Cortex of kidney (tissue), 1 donor: ENCODE measurements at places on chromosomes 11 and 22.

- DNase-seq = no peak
These were observed 58.4 kb upstream of the RASSF10 start for GRCh38 chr11:12950670-12951069.

- DNase-seq = no peak
These were observed 233.6 kb downstream of the FAM76B start for GRCh38 chr11:95556011-95556341.

- no peak for DNase-seq
These were observed 40.0 kb upstream of the TCF20 start for GRCh38 chr22:42310291-42311015.

GRCh38 chr22:19707347-19708290 lies 6.7 kb upstream of the SEPTIN5 start:
- no peak for DNase-seq

DNA sequence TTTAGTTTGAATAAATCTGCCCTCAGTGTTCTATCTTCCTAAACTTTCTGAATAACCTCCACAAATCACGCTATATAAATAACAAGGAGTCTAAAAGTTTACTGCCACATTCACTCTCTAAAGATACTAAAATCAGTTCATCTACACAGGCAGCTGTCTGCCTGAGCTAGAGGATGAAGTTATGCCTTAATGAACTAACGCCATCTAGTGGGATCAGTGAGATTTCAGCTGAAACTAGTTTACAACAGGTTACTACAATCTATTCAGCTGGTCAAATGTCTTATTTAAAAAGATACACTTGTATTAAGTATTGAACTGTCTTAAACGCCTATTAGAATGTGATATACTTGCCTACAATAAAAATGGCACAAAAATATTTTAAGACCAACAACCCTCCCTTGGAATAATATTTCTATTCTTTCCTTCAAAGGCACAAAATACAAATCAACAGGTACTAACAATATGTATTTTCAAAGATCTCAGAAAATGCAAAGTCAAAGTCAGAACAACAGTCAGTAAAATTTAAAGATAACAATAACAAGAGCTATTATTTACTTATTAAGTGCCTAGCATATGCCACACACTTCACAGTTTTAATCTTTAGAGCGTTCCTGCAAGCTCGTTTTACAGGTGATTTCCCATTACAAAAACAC lies 84.1 kb downstream of the LARGE2 start:
- no peak for DNase-seq

DNA sequence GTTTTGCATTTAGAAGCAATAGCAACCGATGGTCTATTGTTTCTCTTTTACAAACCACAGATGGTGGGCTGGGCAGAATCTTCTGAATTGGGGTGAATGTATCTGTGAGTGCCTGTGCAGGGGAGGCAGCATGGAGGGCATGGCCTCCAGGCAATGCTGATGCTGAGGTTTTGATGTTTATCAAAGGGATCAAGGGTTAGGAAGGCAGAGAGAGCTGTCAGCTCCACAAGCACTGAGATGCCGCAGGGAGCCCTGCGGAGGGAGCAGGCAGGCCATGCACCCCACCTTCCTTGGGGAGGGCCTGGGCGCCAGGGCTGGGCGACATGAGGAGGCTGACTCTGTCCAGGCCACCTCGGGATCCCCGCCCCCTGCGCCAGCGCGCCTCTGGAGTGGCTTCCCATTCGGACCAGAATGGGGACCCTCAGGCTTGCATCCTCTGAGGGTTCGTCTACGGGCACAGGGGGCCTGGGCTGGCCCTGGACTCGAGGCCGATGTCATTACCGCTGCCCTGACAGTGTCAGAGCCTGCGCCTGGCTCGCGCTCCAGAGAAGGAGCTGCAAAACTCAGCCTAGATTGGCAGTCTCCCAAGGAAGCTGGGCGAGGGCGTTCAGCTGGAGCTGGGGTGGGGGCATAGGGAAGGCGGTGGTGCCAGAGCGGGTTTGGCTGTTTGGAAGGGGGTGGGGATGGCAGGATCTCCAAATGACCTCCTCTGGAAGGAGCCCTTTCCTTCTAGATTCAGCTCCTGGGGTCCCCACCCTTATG lies 13.9 kb upstream of the TH start:
- no peak for DNase-seq

GRCh38 chr11:130644187-130644586 lies 195.7 kb downstream of the ADAMTS15 start:
- no peak for DNase-seq

DNA sequence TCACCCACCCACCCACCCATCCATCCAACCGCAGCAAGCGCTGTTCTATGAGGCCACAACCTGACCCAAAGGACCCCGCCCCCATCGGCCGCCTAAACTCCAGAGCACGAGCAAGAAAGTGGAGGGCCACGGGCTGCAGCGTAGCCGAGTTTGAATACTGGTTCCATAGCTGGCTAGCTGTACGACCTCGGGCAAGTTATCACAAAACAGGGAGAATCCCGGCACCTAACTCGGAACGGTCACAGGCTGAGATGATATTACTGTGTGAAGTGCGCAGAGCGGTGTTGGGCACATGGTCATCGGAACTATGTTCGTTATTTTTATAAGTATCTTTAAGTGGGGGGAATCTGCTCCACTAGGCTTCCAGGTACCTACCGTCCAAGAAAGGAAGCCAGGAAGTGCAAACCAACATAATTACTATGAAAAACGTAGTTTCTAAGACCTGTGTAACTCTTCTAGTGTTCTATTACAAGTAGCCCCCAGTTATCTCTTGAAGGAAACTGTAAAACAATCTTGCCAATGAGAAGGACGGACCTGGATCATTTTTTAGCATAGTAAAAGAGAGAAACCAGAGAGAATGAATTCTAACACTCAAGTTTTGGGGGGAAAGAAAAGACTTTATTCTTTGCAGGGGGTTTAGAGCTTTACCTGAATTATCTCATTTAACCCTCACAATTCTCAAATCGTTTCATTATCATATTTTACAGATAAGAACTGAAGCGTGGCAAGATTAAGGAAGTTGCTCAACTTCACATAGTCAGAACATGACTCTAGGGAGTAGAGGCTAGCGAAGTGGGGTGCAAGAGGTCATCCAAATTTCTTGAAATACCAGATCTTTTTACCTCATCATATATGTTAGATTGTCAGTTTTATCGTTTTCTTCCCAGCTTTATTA lies 663 bp upstream of the BUD13 start:
- no peak for DNase-seq

DNA sequence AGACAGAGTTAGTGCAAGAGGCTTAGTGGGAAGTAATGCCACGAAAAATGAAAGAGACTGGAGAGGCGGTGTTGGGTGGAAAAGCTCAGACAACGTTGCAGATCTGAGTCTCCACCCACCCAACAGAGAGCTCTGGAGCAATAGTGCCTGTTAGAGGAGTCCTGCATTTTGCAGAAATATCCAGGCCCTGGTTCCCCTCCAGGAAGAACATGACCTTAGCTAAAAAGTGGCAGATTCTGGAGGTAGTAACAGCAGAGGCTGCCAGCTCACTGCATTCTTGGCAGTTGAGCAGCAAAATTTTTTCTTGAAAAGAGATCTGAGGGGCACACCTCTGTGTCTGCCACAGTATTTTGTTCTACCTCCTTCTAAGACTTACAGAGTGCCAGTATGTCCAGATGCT lies 27.7 kb upstream of the BIRC3 start:
- no peak for DNase-seq

DNA sequence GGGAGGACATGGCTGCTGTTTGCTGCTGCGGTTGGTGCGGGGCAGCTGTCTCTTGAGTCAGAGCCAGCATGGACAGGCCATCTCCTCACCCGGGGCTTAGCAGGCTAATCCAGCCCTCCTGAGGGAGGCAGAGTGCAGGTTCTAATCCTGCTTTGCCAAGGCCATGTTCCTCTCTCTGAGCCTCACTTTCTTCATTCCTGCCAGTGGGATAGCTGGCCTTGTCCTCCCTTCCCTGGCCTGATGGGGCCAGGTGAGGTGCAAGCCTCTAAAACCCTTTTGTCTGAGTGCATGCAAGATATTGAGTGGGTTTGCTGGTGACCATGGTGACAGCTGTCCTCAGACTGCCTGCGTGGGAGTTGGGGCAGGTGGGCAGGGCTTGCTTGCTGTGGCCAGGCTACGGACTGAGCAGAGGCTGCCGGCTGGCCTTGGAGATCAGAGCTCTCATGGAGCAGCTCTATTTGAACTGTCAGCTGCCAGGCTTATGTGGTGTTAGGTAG lies 3.6 kb downstream of the USP35 start:
- DNase-seq = no peak

GRCh38 chr22:40746428-40747220 lies 67.3 kb downstream of the MCHR1 start:
- DNase-seq = no peak

DNA sequence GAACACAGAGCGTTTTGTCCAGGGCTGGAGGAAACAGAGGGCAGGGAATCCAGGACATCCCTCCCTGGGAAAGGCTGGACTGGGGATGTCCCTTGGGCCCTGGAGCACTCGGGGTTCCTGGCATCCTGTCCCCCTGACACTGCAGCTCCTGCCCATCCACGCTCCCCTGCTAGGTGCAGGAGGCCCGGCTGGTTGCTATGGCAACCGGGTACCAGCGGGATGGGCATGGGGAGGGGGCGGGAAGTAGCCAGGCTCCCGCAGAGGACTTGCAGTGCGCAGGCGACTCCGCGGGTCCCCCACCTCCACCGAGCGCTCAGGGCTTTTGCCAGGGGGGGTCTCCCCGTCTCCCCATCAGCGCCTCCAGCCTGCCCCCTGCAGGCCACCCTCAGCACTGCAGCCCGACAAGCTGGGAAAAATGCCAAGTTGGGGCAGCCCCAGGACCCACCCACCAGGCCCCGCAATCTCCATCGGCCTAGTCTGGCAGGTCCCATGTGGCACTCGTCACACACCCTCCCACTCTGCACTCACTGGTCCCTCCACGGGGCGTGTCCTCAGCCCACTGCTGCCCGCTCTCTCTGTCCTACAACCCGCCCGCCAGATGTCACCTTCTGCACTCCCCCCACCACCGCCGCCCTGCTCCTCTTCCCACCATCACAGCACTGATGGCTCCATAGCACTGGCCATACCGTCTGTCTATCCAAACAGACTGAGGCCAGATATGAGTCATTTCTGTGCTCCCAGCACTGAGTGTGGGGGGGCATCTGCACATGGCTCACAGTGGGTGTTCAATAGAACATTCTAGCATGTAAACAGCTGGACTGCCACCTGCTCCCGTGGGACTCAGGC lies 31.5 kb downstream of the KIAA0930 start:
- no peak for DNase-seq

- no peak for DNase-seq
These were observed 59.2 kb downstream of the MYO7A start for GRCh38 chr11:77187111-77187750.

DNA sequence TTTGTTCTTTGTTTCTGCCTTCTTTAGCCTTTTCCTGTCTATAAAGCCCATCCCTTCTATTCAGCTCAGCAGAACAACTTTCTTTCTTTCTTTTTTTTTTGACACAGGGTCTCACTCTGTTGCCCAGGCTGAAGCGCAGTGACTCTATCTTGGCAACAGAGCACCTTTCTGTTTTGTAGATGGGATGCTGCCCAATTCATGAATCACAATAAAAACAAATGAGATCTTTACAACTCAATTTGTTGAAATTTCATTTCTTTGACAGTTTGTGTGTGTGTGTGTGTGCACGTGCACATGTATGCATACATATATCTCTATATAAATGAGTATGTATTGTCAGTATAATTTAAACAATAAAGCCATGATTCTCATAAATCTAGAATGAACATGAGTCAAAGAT lies 25.5 kb downstream of the TSPAN18 start:
- no peak for DNase-seq

DNA sequence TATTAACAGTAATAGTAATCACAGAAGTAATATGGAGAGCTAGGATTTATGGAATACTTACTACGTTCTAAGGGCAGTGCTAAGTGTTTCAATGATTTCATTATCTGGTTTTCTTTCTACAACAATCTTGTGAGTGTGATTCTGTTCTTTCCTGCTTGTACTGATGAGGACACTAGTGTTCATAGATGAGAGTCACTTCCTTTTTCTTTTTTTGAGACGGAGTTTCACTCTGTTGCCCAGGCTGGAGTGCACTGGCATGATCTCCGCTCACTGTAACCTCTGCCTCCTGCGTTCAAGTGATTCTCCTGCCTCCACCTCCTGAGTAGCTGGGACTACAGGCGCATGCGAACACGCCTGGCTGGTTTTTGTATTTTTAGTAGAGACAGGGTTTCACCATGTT lies 81.4 kb downstream of the DBX1 start:
- no peak for DNase-seq

DNA sequence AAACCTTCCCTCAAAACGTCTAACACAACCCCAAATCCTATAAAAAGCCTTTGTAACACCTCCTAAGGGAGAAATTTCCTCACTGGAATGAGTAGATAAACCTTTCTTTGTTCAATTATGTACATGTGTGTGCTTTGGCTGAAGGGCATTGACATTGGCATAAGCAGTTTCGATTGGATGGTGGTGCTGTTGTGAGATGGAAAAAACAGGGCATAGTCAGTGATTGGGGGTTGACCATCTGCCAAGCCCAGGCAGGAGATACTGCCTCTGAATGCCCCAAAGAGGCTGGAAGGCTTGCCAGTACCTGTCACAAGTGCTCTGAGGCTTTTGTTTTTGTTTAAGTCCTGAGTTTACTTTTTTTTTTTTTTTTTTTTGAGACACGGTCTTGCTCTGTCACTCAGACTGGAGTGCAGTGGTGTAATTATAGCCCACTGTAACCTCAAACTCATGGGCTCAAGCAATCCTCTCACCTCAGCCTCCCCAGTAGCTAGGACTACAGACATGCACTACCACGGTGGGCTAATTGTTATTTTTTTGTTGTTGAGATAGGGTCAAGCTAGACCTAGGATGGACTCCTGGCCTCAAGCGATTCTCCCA lies 1.2 kb upstream of the CCDC117 start:
- DNase-seq = no peak

GRCh38 chr11:75554258-75555022 lies 7.6 kb upstream of the SERPINH1 start:
- no peak for DNase-seq

DNA sequence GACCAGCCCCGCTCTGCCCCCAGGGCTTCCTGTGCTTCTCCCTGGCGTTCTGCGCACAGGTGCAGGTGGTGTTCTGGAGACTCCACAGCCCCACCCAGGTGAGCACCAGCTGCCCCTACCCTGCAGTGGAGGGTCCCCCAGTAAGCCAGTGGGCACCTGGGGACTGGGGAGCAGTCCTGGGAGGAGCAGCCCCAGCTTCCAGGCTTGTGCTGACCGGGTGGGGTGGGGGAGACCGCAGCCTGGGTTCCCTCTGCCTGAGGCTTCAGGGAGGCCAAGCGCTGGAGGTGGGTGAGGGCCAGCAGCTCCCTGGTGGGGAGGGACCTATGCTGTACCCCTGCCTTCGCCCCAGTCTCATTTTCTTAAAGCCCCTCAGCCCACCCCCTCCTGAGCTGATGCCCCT lies 6.9 kb downstream of the TSPAN32 start:
- DNase-seq = no peak
